IPS DF 6.9 (cell line): ENCODE measurements at places on chromosomes 1 and 21.

- no peak for DNase-seq
Measured at GRCh38 chr21:45990049-45990711, 8.6 kb downstream of the COL6A1 start.

DNA sequence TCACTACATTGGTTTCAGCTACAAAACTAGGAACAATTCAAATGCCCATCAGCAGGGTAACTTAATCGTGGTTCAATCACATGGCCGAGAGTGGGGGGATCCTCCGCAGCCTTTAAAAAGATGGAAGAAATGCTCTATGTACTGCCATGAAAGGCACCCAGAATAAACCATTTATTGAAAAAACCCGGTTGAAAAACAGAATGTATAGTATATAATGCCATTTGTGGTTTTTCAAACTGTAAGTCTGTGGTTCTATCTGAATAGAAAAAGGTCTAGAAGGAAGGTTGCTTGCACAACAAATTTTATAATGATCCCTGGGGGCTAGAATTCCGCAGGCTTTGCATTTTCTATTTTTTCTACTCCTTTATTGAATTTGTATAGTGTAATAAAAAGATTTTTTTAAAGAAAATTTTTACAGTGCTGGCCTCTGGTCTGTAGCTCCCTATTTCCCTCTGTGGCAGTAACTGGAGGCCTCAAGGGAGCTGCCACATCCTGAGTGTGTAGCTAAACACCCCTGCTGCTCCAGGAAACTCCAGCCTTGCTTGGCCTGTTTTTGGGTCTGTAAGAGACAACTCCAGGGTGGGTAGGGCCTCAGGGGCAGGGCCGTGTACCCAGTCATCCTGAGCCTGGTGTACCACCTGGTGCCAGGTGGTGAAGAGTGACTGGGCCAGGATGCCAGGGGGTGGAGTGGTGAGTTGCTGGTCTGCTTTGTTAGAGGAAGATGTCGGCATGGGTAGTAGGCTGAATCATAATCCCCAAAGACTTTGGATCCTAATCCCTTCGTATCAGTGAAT, 51.5 kb upstream of the EPS8L3 start:
- DNase-seq, result no peak

- DNase-seq, result no peak
Measured at GRCh38 chr1:156498432-156499193, 2.0 kb downstream of the MEF2D start.

GRCh38 chr1:18686540-18686939, 55.9 kb downstream of the PAX7 start:
- DNase-seq, result no peak

GRCh38 chr1:240619357-240619756, 7.4 kb upstream of the GREM2 start:
- no peak for DNase-seq

GRCh38 chr1:94602802-94603625, 61.5 kb upstream of the F3 start:
- no peak for DNase-seq

DNA sequence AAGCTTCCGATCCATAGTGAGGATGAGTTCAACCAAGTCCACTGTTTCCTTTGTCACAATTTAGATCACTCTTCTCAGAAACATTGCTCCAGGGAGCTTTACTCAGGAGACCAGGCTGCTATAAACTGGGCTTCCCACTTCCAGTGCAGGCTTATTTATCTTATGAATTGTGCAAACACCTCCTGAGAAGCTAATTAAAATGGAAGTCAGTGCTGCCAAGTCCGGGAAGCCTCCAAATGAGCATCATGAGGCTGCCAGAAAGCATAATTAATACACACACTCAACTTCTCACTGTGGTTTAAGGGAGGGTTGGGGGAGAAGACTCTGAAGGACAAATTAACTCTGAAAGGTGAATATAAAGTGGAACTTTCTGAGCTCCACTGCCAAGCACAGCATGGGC, 145.0 kb upstream of the SGIP1 start:
- DNase-seq, result no peak

DNA sequence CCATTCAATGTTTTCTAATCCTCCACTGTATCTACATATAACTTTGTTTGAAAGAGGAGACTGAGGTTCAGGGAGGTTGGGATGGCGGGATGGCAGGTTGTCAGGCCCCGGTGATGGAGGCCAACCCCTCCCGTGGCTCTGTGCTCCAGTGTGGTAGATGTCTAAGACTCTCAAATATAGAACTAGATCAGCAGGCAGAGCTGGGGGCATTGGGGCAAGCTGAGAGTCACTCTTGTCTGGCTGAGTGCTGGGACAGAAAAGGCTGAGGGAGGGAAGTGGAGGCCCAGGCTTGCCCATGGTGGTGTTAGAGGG, 1.7 kb downstream of the IL6R start:
- no peak for DNase-seq

GRCh38 chr1:58041621-58042020, 504.9 kb downstream of the OMA1 start:
- no peak for DNase-seq

GRCh38 chr21:37644636-37645035, 271.6 kb downstream of the KCNJ6 start:
- DNase-seq, result no peak

GRCh38 chr21:45892156-45892915, 89.2 kb upstream of the COL6A1 start:
- DNase-seq, result no peak

- DNase-seq, result no peak
Measured at GRCh38 chr1:36034692-36035091, 49.2 kb upstream of the TEKT2 start.

- DNase-seq, result no peak
Measured at GRCh38 chr1:236920286-236920894, 83.9 kb downstream of the MT1HL1 start.

GRCh38 chr1:150576367-150576711, 3.1 kb downstream of the MCL1 start:
- DNase-seq, result no peak

GRCh38 chr1:89980605-89981004, 14.3 kb upstream of the ZNF326 start:
- DNase-seq, result no peak

GRCh38 chr21:29389136-29389535, 90.4 kb downstream of the BACH1 start:
- no peak for DNase-seq

GRCh38 chr1:64654519-64655341, 90.1 kb upstream of the RAVER2 start:
- DNase-seq, result no peak

- DNase-seq, result no peak
Measured at GRCh38 chr1:100720101-100720500, 559 bp downstream of the VCAM1 start.

GRCh38 chr1:19122668-19123067, 87.4 kb downstream of the UBR4 start:
- no peak for DNase-seq

GRCh38 chr1:20373764-20374163, 83.1 kb downstream of the VWA5B1 start:
- DNase-seq, result no peak

GRCh38 chr21:38365521-38365920, 108.7 kb downstream of the KCNJ15 start:
- DNase-seq, result no peak

DNA sequence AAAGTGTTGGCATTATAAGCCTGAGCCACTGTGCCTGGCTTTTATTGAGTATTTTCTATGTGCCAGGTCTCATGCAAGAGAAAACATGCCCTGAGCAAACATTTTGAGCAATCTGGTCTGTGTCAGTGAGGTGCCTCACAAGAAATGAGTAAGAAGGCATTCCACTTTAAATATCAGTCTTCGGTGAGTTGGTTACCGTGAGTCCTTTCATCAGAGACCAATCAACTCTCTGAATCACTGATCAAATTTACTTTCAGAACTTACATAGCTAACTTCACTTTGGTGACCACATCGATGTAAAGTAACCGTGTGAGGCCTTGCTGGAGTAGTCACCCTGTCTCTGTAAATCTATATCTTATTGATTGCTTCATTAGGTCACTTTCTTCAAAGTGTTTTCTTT, 14.3 kb upstream of the DDX59 start:
- no peak for DNase-seq

DNA sequence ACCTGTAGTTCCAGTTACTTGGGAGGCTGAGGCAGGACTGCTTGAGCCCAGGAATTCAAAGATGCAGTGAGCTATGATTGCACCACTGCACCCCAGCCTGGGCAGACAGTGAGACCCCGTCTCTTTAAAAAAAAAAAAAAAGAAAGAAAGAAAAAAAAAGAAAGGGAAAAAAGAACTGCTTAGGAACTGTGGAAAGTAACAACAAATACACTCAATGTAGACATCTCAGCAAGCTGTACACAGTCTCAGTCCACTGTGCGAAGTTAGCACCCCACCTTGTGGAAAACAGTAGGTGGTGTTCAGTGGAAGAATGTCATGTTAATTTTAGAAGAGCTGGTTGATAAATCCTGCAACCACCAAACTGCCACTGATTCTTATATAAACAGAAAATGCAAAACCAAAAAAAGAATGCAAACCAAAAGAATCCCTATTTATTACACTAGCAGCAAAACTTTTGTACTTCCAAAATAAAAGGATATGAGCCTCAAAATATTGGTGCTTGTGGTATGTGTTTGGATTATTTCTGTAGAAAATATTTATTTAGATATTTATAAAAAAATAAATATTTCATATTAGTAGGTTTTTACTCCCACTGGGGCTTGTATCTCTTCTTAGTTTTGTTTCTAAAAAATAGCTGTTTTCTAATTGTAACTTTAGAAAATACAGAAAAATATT, 31.1 kb downstream of the ALG14 start:
- no peak for DNase-seq

- DNase-seq, result no peak
Measured at GRCh38 chr21:26708223-26708800, 135.2 kb upstream of the CYYR1 start.

- DNase-seq, result no peak
Measured at GRCh38 chr1:227489572-227489971, 73.8 kb upstream of the ZNF678 start.

GRCh38 chr21:33644383-33645074, 2.2 kb downstream of the ITSN1 start:
- DNase-seq, result no peak

DNA sequence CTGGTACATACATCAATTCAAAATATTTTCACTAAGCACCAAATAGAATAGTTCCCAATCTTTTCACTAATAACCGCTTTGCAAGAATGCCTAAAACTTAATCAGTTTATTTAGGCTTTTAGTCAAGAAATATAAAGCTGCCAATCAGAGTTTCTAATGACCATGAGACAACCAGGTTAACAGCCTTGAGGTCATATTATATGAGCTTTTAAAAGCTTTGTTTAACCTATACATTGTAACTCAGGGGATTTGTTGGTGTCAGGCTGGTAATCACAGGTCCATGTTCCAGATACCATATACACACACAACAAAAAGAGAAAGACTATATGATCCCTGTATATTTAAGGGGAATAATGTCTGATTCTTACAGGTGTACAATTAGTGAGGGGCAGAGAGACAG, 246.2 kb upstream of the ADGRL2 start:
- no peak for DNase-seq
